ENCODE measurements at places on chromosomes 2 and 18.

- DNase-seq = no peak
Measured at GRCh38 chr2:149427387-149427786, 97.0 kb downstream of the LYPD6 start.

DNA sequence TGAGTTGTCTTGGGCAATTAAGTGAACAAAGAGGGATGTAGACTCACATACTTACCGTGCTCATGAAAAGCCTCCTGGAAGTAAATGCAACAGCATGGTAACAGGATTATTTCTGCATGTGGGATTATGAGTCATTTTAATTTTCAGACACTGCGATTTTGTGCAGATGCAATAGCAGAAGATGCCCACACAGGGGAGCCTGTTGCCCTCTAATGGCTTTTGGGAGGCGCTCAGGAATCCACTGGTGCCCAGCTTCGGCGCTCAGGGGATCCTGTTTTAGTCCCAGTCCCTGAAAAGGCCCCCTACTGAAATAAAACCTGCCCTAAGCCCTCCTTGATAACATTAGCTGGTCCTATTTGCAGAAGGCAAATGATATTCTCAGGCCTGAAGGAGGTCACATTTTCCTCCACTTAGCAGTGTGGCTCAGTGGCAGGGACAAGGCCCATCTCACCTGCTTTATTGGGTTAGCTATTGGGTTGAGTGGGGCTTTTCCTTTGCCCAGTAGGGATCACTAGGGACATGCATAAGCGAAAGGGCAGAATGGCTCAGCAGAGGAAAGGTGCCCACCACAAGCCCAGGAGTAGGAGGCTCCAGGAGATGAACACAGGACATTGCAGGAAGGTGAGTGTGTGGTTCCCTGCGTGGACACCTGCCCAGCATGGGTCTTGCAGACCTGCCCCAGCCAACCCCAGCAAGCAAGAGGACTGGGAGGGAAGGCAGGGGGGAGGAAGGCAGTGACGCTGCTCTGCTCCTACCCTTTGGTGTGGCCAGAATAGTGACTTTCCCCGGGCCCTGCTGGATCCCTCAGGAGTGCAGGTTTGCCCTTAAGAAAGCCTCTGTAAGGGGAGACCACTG, 26.5 kb upstream of the KCNS3 start:
- peak; percentile 54 for DNase-seq

- DNase-seq = no peak
Measured at GRCh38 chr2:237536617-237537016, 29.8 kb upstream of the PRLH start.

DNA sequence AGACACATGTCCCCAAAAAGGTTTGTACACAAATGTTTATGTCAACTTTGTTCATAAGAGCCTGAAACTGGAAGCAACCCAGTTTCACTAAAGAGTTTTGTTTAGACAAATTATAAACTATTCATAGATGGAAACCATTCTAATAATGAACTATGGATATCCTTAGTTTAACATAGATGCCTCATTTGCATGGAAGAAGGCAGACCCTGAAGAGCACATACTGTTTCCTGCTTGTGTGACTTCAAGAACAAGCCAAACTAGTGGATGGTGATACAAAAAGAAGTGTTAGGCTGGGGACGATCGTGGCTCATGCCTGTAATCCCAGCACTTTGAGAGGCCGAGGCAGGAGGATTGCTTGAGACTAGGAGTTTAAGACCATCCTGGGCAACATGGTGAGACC, 48.1 kb downstream of the ACOXL start:
- no peak for DNase-seq

DNA sequence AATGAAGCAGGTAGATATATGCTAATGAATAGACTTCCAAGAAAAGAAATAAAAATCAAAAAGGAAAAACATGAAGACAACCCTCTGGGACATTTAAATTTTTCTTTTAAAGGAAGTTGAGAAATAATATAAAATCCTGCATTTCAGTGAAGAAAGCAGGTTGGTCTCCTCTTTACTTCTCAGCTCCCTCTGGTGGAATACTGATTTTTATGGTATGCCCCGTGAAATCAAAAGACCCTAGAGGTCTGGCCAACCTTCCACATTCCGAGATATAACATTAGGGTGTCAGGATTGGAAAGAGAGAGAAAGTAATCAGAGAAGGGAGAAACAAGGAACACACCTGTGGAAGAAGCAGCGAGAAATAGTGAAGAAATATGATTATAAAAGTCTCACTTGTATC, 72.7 kb downstream of the DNER start:
- no peak for DNase-seq

DNA sequence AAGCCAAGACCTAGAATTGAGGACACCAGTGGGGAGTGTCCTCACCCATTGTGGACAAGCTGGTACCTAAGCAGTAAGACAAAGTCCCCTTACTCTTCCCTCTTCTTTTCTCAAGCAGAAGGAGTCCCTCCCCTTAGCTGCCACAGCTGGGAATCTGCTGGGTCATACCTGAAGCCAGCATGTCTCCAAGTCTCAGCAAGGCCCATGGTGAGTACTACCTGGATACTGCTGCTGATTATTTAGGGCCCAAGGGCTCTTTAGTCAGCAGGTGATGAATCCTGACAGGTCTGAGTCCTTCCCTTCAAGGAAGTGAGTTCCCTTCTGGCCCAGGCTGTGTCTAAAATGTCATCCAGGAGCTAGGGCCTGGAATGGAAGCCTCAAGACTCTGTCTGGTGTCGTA, 198.6 kb upstream of the STK17B start:
- no peak for DNase-seq

- no peak for DNase-seq
Measured at GRCh38 chr2:221994926-221995325, 303.9 kb downstream of the PAX3 start.

DNA sequence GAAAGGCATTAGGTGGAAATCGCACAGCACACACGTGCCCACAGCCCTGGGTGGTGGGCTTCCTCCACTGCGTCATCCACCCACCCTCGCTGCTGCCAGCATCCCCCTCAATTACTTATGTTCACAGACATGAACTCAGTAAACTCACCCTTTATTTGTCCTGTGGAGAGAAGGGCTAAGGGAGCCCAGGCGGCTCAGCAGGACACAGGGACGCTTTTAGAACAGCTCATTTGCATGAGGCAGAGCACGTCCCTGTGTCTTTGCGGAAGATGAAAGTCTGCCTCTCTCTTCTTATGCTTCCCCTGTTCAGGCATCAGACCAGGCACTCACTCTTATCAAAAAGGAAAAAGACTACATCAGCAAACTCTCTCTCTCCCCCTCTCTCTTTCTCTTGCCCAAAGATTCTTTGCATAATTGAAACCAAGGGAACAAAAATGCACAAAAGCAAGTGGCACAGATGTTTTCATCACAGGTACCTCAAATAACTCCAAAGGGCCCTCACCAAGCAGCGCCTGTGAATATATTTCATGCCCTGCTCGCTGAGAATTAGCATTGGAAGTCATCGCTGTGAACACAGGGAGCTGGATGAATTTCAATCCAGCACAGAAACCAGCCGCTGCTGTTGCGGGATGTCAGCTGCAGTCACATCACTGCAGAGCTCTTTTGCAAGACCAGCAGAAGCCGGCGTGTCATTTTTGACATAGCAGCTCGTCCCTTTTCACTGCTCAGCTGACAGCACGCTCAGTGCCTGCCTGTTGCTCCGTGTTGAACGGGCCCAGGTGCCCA, 376.3 kb upstream of the MYT1L start:
- DNase-seq = no peak

DNA sequence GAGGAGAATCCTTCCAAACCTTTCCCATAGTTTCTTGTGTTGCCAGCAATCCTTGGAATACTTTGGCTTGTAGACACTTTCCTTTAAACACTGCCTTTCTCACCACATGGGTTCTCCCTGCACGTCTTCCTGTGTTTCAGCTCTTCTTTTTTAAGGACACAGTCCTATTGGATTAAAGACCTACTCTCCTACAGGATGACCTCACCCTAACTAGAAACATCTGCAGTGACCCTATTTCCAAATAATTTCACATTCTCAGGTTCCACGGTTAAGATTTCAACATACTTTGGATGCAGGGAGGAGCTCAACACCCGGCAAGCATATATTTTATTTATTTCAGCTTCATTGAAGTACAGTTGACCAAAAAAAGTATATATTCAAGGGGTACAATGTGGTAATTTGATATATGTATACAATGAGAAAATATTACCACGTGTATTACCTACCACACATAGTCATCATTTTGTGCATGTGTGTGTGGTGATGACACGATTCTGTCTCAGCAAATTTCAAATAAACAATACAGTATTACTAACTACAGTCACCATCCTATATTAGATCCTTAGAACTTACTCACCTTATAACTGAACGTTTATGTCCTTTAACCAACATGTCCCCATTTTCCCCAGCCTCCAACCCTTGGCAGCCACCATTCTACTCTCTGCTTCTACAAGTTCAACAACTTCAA, 745.0 kb downstream of the CBLN2 start:
- no peak for DNase-seq

- DNase-seq = no peak
Measured at GRCh38 chr2:62415019-62415431, 91.0 kb downstream of the TMEM17 start.

GRCh38 chr2:12733846-12734245, 17.1 kb downstream of the TRIB2 start:
- DNase-seq = no peak
